ENCODE measurements at places on chromosomes 2 and 18.

GRCh38 chr2:184598316-184599053, at the start of gene ZNF804A:
TSS of gene ZNF804A (plus strand) at chr2:184598529. CDS start at chr2:184598960, 431 bp downstream.
- DNase-seq, result no peak

GRCh38 chr18:78781601-78781960, 198.0 kb upstream of the SALL3 start:
- no peak for DNase-seq

DNA sequence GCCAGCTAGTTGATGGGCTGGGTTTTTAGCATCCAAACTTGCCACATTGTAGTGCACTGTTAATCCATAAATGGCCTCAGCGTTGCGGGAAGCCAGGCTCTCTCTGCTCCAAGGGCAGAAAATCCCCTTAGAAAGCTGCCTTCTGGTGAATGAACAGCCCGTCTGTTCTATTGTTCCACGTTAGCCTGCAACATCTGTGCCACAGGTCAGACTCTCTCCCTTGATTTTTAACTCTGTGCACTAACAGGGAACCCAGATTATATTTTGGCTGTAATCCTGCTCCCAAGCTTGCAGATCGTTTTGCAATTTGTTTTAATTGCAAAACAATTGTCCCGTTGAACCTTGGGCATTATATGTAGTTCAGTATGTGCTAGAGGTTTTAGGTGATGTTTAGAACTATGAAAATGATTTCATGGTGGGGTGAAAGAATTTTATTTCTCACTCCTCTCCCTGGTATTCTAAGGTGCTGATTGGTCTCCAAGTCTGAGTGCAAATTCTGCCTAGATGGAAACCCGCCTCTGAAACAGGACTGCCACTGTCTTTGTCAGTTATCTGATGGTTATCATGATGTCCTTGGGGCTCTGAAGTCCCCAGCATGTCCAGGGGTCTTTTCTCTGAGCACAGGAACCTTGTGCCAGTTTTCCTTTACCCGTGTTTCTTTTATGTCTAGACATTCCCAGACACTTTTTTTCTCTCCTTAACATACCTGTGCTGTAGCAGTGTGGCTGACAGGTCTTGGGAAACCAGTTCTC, 106.6 kb downstream of the MAP4K4 start:
- no peak for DNase-seq

- no peak for DNase-seq
Measured at GRCh38 chr18:21769206-21769605, 28.6 kb downstream of the MIB1 start.

DNA sequence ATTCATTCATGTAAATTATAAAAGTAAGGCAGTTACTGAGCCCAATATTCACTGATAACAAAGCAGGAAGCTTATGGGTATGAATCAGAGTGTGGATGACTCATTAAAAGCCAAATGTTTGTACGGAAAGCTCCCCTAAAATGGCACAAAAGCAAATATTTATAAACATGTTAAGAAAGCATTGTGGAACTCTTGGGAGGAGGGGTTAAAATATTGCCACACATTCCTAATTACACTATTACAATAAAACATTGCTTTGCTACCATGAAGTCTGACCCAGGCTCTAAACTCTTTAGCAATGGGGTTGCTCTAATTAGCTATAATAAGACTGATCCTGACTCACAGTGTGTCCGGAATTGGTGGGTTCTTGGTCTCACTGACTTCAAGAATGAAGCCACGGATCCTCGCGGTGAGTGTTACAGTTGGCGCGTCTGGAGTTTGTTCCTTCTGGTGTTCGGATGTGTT, 110.9 kb downstream of the NAB1 start:
- DNase-seq, result peak; percentile 60

- DNase-seq, result no peak
Measured at GRCh38 chr2:10573709-10574108, 116.1 kb downstream of the NOL10 start.

- no peak for DNase-seq
Measured at GRCh38 chr2:39234754-39235153, 9.0 kb downstream of the CDKL4 start.

DNA sequence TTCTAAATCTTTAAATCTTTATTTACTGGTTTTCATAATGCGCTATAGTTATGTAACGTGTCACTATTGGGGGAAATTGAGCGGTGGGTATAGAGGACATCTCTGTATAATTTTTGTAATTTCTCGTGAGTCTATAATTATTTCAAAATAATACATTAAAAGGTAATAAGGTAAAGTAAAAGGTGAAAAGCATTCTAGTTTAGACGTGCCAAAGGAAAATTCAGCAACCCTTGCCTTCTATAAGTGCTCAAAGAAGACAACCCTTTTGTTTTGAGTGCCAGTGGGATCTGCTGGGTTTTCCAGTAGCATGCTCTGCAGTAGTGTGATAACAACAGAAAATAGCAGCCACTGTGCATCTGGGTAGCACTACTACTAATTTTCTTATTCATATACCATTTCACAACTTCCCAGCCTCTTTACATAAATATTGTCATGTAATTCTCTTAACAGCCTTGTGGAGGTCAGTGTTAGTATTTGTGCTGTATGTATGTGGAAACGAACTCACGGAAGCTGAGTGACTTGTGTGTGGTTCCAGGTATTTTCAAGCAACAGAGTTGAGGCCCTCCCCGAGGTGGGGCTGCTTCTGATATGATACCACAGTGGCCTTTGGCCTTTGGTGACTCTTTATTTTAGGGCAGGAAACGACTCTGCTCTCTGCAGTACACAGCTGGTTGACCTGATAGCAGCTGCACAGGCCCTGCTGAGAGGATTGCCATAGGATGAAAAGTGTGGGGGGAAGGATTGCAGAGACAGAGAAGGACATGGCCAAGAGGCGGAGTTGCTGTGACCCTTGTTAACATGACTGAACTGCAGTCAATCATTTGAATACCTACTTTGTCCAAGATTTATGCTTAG, 104.5 kb downstream of the TDRD15 start:
- DNase-seq, result no peak

DNA sequence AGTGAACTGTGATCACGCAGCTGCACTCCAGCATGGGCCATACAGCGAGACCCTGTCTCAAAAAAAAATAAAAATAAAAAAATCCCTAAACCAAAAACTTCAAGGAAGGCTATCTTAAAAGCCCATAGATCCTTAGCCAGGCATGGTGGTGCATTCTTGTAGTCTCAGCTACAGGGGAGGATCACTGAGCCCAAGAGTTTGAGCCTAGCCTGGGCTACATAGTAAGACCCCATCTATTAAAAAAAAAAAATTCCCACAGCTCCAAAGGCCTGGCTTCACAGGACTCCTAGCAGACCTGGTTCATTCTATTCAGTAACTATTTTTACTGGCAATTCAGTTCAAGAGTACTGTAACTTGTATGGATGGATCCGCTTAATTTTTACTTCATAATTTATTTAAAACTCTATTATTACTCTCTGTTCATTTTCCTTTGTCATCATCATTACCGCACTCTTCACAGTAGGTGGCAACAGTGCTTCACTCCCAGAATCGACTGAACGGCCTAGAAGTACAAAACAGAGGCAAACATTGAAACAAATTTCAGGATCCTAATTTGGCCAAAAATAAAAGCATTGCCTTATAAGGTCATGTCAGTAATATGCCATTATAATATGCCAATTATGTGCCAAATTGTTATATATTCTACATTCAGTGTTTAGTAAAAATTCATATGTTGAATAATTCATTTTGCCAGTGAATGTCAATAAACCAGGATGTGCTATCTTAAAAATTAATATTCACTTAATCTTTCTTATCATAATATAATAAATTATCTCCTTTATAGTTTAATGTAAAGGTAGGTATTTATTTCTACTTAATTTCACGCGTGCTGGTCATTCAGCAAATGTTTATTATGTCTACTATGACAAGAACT, 14.3 kb upstream of the STAM2 start:
- peak; percentile 64 for DNase-seq

GRCh38 chr2:130251873-130252620, 53.8 kb upstream of the TUBA3E start:
- no peak for DNase-seq

DNA sequence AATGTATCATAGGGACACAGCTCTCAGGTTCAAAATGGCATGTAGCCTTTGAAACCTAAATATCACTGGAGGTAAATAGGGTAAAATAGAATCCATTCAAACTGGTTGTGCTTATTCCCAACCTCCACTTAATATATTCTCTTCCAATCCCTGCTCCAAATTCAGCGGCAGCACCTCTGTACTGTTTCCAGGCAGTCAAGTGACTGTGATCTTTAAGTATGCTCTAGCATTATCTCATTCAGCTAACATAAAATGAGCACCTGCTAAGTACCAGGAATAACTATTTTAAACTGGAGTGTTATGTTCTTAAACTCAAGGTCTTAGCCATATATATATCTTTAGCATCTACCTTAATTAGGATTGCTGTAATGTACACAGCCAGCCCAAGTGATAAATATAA, 269.2 kb upstream of the SESTD1 start:
- DNase-seq, result no peak

GRCh38 chr2:237456200-237456843, 30.7 kb upstream of the MLPH start:
- DNase-seq, result peak; percentile 60

- DNase-seq, result no peak
Measured at GRCh38 chr2:127326289-127326945, 32.5 kb upstream of the ERCC3 start.

DNA sequence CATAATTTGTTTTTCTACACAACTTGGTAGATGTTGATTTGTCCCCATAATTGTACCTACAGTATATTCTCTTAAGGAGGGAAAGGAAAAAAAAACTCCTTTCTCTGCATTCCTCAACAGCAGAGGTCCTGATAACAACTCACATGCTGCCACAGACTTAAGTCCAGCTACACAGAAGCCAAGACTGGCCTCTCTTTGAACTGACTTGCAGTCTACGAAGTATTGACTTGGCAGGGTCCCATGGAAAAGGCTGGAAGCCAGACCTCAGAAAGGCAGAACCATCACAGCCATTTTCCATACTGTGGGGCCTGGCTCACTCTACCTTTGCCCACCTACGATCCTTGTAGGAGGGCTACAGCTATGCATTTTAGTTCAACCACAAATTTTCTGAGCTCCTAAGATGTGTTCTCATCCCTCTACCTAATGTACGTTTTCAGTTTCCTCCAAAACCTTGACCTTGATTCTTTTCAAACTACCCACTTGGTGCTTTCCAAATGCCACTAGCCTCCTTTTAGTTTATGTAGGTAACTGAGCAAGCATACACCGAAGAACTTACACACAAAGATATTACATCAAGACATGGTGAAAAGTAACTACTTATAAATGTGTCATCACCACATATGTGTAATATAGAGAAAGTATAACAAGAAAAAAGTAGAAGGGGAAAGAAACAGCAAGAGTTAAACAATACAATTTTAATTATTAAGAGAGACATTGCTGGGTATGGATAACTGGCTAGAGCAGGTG, 12.2 kb downstream of the LONRF2 start:
- no peak for DNase-seq

DNA sequence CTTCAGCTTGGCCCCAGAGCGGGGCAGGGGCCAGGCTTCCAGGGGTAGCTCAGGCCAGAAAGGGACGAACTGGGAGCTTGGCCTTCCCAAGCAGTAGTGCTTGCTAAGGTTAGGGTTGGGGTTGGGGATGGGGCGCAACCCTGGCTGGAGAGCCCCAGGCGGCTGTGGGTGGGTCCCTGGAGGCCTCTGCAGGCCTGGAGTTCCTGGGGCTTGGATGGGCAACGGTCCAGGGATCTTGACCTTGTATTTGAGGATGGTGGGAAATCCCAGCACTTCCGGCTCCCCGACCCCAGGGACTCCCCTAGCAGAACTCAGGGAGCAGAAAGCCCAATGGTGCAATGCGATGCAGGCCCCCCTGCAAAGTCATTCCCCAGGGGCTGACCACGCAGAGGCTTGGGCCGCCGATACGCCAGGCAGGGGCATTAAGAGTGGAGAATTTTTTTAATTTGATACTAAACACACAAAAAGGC, 12.6 kb upstream of the MLPH start:
- no peak for DNase-seq

GRCh38 chr18:41858761-41859555, 96.1 kb upstream of the PIK3C3 start:
- no peak for DNase-seq

GRCh38 chr2:8049851-8050571, 631.8 kb upstream of the ID2 start:
- DNase-seq, result no peak

- no peak for DNase-seq
Measured at GRCh38 chr2:19861813-19862212, 40.0 kb downstream of the TTC32 start.

DNA sequence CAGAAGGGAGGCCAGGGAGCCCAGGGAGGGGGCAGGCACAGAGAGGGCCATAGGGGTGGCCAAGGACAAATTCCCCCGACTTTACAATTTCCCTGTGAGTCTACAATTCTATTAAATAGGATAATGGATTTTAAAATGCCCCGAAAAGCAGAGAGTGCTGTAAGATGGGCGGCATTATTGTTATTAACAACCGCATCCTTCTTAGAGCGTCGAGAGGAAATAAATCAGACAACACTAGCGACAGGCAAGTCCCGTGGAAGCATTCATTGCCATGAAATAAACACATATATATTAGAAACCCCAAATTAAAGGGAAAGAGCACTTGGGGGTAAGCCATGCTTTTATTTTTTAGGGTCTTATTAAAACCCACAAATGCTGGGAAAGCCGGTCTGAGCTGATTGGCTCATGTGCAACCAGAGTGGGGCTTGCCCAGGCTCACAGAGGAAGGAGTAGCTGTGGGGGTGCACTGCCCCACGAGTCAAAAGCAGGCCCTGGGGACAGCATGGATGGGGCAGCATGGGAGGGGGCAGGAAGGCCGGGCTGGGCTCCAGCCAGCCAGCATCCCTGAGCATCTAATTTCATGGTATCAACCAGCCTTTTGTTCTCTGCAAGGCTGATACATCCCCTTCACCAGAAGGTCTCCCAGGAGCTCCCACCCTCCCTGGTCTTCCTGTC, 187.1 kb downstream of the CELF4 start:
- DNase-seq, result no peak

- DNase-seq, result no peak
Measured at GRCh38 chr2:137175246-137175645, 409.9 kb downstream of the THSD7B start.

GRCh38 chr18:60145776-60146175, 226.8 kb downstream of the MC4R start:
- no peak for DNase-seq

GRCh38 chr18:26419746-26420145, 128.6 kb downstream of the KCTD1 start:
- DNase-seq, result no peak

DNA sequence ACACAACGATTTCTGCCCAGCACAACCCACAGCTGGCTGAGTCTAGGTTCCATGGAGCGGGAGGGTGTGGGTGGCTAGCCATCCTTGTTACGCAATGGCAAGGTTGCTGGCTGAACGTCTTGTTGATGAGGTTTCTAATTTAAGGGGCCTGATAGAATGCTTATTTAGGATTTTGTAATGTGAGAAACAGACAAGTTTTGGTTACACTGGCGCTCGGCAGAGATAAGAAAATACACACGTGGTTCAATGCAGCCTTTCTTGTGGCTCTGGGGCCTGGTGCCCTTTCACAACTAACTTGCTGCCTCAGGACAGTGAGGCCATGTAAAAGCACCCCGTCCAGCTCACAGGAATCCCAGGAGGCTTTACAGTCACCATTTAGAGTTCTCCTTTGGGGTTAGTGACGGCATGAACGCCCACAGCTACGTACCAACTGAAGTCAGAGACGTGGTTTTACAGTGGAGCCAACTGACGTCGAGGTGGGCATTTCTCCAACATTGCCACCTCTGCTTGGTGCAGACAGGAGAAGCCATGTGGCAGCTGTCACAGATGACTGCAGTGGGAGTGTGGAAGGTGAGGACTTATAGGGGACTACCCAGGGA, 29.7 kb upstream of the PIEZO2 start:
- DNase-seq, result peak; percentile 55
